ENCODE measurements at places on chromosomes 3 and 15.

DNA sequence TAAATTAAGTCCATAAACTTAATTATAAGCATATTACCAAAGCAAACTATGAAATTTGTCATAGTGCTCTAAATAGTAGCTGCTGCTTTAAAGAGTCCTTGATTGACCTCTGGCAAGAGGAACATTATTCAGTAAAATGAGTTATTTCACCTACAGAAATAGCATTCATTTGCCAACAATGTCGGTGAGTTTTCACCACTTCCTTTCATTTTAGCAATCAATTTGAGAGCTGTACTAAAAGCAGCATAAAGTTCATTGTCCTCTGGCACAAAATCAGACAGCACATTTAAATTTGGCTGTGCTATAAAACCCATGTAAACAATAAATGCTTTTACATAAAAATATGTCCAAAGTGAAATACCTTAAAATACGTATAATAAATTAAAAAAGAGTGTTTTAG, 1515.7 kb downstream of the SI start:
- no peak for DNase-seq

DNA sequence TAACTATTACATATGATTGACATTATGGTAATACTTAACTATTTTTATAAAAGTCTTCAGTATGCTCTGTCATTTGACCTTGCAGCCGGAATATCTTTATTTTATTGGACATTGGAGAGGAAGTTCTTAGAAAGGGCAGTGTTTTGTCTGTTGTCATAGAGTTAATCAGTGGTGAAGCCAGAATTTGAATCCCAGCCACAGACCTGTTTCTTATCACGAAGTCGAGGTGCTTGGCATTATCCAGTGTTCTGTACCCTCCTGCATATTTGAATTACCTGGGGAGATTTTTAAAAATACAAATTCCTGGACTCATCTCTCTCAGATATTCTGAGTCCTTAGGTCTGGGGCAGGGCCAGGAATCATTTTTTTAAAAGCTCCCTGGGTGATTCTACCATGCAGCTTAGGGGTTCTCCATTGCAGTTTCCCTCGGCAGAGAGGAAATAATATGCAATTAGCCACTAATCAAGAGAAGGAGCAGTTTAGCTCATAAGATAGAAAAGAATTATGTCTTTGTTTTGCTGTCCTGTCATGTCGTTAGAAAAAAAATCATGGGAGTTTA, 195.6 kb upstream of the CFAP20DC start:
- DNase-seq, result no peak

DNA sequence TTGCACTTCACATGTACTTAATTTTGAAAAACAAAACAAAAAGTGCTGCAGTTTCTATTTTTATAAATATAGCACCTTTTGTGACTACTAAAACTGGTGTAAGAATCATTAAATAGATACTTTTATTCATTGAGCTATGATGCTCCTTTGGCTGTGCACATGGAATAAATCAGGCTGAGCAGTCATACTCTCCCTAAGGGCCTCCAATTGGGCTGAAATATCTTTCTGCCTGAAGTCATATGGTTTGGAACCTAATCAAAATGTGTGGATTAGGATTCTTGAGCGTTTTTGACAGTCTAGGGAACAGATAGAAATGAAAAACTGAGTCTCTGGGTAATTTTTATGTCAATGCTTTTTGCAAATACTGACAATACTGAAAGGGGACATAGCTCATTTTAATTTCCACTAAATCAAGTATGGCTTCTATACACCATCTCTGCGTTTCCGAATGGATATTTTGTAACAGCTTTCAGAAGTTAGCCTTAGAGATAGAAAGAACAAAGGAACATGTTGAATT, 392.2 kb upstream of the ROBO1 start:
- DNase-seq, result no peak

GRCh38 chr3:196553551-196553950, 14.8 kb downstream of the WDR53 start:
- DNase-seq, result no peak

DNA sequence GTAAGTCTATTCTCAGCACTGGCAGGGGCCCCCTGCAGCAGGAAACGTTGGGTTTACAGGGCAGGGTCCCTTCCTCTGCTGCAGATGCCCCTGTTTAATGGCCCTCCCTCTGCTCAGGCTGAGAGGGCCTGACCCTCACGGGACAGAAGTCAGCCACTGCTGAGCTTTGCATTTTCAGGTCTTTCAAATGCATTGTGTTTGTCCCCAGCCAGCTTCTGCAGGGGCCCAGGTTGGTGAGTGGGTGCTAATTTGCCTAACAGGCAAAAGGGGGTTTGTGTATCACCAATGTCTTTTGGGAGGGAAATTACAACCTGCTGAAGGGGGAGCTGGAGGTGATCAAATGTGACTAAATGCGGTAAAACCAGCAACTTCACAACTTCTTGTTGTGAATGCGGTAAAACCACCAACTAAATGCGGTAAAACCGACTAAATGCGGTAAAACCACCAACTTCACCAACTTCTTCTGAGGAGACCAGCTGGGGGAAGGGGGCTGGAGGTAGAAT, 44.8 kb upstream of the UBE2E1 start:
- no peak for DNase-seq

GRCh38 chr3:190481779-190482178, 32.1 kb upstream of the TMEM207 start:
- DNase-seq, result no peak

- peak; percentile 38 for DNase-seq
Measured at GRCh38 chr15:31325595-31326155, 960 bp upstream of the KLF13 start.

DNA sequence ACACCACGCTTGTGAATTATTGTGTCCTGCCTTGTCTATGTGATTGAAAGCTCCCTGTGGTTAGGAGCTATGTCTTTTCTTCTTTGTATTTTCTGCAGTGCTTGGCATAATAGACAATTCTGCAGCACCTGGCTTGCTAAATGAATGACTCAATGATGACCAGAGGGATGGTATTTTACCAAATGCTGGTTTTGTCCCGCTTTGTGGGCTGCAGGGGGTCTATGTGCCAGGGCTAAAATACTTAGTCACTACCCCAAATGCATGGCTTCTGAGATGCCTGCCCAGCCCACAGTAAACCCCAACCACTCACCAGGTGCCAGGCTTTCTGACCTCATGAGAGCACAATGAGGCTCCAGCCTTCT, 50.9 kb downstream of the BOC start:
- no peak for DNase-seq

DNA sequence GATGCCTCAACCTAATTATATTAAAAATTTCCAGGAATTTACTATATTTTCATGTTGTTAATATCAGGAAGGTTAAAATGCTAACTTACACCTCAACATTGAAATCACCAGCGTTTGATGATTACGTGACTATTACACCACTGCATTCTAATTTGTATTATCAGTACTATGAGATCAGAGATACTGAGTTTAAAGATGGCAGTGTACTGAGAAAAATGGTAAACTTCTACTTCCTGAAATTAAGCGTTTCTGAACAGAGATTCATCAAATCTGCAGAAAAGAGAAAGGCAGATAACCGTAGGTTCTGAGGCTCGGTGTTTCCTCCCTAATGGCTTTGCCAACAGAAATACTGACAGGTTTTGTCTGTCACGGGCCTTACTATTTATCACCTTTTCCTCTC, 69.9 kb downstream of the CRTC3 start:
- DNase-seq, result no peak

DNA sequence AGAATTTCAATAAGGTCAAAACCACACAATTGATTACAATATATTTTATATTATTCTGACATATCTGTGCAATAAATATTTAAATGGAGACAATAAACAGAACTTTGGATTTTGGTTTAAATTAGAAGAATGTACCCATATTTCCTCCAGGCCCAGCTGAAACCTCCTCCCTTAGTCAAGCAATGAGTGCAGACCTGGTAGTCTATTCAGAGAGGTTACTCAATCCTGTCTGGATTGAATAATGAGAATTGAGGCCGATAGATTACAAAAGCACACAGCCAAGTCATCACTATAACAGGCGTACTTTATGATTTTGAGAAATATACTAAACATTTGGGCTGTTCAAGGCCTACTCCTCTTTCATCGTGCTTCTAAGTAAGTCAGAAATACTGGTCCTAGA, 114.5 kb upstream of the STRIT1 start:
- DNase-seq, result no peak

- no peak for DNase-seq
Measured at GRCh38 chr15:94287794-94288246, 56.5 kb downstream of the MCTP2 start.

DNA sequence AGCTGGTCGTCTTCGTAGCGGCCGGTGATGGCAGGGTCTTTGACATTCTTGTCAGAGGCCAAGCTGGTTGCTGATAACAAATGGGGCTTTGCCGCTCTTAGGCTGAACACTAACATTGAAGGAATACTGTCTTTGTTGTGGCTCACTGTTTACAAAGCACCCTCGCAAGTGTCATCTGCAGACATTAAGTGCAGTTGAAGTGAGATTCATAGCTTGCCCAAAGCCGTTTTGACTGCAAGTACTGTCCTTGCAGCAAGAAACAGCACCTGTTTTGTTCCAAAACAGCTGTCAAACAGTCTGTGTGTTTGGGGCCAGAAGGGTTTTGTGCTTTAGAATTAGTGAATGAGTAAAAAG, 568 bp downstream of the SENP2 start:
- peak; percentile 76 for DNase-seq

DNA sequence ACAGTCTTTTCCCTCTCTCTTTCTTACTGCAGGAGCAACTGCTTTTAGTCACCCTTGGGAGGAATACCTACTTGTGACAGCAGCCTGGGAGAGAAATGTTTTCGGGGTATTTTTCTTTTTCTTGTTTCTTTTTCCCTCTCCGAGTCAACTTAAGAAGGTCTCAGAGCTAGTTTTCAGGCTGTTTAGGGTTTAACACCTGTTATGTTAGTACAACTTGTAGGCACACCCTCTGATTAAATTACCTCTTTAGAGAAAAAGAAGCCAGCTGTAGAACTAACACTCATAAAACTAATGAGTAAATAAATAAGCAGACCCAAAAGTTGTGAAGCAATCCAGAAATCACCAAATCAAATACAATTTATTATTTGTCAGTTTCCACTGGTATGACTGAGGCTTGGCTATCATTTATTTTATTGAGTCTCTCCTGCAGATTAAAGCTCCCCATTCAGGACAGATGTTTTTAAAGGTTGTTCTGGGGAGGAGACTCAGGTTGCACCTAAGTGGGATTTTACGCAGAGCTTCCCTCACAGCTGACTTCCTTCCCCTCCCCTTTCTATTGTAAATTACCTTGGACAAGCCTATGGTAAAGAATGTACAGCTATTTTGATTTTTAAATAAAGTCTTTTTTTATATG, 112.5 kb downstream of the FOXB1 start:
- DNase-seq, result no peak

DNA sequence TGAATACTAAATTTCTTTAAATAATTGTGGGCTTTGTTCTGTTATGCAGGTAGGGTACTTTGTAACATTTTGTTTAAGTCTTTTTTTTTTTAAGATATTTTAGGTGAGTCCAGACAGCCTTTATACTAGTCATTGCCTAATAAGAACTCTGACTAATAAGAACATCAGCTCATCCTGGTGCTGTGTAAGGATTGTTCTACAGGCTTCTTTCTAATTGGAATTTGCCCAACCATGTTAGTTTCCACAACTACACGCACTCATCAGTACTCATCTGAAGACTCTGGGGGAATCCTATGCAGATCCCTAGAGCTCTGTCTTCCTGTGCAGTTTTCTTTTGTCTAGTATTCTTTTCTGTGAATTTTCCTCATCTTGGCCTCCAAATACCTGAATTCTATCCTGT, 741.8 kb downstream of the IGSF11 start:
- no peak for DNase-seq

DNA sequence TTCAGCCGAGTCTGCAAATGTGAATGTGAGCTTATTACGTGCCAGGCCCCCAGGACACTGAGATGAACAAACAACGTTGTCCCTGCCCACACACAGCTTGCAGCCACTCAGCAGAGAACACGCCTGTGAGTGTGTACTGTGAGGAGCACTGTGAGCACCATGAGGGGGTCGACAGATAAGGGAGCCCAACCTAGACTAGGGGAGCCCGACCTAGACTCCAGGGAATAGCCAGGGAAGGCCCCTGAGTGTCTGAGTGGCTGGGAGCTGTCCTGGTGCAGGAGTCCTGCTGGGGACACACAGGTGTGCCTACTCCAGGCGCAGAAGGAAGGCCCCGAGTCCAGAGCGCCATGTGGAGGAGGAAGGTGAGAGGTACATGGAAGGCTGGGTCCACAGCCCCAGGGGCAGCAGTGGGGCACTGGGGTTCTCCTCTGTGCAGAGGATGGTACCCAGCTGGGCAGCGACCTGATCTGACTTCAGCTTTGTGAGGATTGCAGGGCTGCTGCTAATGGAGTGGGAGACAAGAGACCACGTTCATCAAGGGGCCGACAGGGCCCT, 36.5 kb downstream of the MGLL start:
- peak; percentile 67 for DNase-seq

DNA sequence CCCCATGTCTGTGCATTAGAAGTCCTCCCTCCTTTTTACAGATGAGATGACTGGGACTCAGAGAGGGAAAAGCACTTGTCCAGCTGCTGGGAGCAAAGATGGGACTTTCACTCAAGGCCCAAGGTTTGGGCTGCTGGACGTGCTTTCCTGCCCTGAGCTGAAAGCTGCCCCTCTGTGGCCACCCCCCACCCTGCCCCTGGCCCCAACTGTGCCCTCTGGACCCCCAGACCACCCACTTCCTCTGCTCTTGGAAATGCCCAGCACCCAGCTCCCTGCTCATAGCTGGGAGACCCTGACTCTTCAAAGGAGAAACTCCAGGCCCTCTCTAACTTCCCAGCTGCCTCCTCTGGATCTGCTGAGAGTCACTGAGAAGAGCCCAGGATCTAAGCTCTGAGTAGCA, 20.7 kb downstream of the GRIP2 start:
- no peak for DNase-seq

DNA sequence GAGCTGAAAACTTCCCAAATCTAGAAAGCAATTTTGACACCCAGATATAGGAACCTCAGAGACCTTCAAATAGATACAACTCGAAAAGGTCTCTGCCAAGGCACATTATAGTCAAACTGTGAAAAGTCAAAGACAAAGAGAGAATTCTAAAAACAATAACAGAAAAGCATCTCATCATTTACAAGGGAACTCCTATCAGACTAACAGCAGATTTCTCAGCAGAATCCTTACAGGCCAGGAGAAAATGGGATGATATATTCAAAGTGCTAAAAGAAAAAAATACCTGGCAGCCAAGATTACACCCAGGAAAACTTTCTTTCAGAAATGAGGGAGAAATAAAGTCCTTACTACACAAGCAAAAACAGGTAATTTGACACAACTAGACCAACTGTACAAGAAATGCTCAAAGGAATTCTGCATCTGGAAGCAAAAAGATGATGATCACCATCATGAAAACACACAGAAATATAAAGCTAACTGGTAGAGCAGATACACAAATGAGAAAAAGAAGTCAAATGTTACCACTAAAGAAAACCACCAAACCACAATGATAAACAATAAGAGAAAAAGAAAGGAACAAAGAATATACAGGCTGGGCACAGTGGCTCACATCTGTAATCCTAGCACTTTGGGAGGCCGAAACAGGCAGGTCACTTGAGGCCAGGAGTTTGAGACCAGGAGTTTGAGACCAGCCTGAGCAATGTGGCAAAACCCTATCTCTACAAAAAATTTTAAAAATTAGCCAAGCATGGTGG, 50.4 kb downstream of the ADAM10 start:
- DNase-seq, result no peak

- DNase-seq, result no peak
Measured at GRCh38 chr3:105094588-105094987, 272.1 kb upstream of the ALCAM start.

- DNase-seq, result peak; percentile 34
Measured at GRCh38 chr15:73240866-73241499, 127.8 kb downstream of the HCN4 start.

- no peak for DNase-seq
Measured at GRCh38 chr3:165158011-165158410, 38.2 kb downstream of the SLITRK3 start.

GRCh38 chr3:183260167-183260904, 7.3 kb downstream of the B3GNT5 start:
- DNase-seq, result no peak

Measured in NCI-H345 (cell line).